Breast epithelium (tissue), 4 donors: ENCODE measurements at places on chromosomes 13 and 19. TPM values are rescaled to one million over a fixed set of nuclear protein-coding genes. Genes with fewer than 3 reads are reported as not detected.
A peak's percentile ranks its signal among the peaks of the same experiment; 100 is the strongest.

TUBB4A gene
- total RNA-seq: not detected

CLEC4G gene
- not detected for total RNA-seq

OLFM4 gene
- total RNA-seq: 0.32 TPM

KCNN4 gene
- total RNA-seq: 28.2 TPM

TMEM272 gene
- total RNA-seq: under 0.01 TPM

GPR12 gene
- total RNA-seq: 0.33 TPM

OR7D4 gene
- total RNA-seq: not detected

HSPB6 gene
- 81.9 TPM for total RNA-seq

CYSLTR2 gene
- total RNA-seq: 1.0 TPM

GPR18 gene
- 0.32 TPM for total RNA-seq

NOVA2 gene
- 0.59 TPM for total RNA-seq

ADGRE2 gene
- 9.8 TPM for total RNA-seq

KIR2DL4 gene
- total RNA-seq: 0.32 TPM

HAUS8 gene
- 6.7 TPM for total RNA-seq

KIR3DL1 gene
- total RNA-seq: not detected

LILRA1 gene
- total RNA-seq: 0.66 TPM

- DNase-seq: no peak
Observed at GRCh38 chr19:6719992-6720368, 470 bp downstream of the C3 start.

DNA sequence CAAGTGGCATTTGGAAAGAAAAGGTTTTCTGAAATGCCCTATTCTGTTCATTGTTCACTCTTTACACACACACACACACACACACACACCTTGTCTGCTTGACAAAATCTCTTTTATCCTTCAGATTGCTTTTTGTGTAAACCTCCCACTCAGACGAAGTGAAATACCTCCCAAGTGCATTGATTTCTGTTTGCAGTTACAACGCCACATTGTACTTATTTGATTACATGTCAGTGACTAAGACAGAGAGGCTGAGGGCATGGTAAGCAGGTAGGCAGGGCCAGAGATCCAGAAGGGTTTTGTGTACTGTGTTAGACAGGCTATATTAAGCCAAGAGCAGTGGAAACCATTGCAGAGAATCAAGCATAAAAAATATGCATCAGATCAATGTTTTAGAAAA lies 561.8 kb downstream of the GPC6 start:
- no peak for DNase-seq

GRCh38 chr13:32987462-32987861 lies 28.8 kb upstream of the KL start:
- no peak for DNase-seq

DNA sequence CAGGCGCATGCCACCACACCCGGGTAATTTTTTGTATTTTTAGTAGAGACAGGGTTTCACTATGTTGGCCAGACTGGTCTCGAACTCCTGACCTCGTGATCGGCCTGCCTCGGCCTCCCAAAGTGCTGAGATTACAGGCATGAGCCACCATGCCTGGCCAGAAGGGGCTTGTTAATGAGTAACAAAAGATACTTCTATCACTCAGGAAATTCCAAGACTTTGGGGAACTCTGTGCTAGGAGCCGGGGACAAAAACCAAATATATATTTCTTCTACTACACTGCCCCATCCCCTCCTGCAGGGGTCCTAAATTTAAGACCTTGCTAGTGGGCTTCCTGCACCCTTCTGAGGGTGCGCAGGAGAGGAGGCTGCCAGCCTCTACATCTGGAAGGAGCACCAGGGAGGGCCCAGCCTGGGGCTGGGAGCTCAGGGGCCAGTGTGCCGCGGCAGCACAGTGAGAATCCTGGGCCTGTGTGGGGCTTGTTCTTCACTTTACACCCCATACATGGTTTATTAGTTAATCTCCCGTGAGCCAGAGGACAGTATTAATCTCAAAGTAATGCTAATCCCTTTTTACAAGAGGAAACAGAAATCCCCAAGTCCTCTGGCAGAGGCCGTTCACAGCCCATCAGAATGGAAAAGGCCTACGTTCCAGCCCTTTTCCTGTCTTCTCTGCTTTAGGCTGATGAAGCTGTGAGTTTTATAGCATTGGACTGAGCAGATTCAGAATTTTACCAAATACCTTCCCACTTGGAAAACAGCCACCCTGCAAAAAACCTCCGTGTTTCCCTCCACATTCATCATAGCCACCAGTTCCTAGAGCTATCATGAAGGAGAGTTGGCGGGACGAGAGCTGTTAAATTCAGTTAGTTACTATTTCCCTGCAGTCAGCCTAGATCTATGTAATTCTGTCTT lies 44.4 kb upstream of the NPAS1 start:
- no peak for DNase-seq

DNA sequence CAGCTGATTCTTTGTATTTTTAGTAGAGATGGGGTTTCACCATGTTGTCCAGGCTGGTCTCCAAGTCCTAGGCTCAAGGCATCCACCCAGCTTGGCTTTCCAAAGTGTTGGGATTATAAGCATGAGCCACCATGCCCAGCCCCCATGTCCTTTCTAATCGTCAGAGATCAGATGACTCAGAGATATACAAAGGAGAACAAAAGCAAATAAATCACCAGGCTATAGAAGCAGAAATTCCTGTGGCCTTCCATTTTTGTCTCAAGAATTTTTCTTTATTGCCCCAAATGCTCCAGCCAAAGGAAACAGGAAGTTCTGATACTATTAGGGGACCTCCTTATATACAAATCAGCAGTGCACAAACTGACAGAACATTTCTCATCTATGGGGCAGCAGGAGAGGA lies 207.8 kb downstream of the RFC3 start:
- DNase-seq: no peak

DNA sequence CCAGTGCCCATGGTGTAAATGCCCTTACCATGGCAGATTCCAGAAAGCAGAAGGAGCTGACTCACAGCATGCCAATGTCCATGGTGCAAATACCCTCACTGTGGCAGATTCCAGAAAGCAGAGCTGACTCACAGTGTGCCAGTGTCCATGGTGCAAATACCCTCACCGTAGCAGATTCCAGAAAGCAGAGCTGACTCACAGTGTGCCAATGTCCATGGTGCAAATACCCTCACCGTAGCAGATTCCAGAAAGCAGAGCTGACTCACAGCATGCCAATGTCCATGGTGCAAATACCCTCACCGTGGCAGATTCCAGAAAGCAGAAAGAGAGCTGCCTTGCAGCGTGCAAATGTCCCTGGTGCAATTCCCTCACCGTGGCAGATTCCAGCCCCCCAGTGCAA lies 163.8 kb upstream of the SOX1 start:
- no peak for DNase-seq

DNA sequence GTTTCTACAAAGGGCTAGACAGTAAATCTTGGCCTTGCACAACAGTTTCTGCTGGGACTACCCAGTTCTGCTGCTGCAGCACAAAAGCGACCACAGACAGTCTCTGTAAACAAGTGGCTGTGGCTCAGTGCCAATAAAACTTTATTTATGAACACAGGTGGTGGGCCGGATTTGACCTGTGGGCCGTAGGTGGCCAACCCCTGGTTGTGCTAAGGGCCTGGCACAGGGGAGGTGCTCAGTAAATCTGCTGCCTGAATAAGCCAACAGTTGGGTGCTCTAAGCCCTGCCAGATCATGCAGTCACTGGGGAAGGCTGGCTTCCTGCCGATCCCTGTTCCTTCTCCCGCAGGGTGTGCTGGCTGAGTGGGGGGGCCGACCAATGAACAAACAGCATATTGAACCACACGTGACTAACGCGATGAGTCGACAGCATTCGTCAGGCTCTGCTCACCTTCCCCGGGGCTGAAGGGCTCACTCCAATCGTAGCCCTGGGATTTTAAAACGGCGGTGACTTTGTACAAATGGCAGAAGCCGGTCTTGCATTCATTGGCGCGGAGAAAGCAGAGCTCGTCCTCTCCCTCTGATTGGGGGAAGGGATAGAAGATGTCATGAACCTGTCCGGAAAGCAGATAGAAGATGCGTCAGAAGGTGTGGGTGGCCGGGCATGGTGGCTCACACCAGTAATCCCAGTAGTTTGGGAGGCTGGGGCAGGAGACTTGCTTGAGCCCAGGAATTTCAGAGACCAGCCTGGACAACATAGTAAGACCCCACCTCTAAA lies 24.3 kb upstream of the MYDGF start:
- peak; percentile 92 for DNase-seq

DNA sequence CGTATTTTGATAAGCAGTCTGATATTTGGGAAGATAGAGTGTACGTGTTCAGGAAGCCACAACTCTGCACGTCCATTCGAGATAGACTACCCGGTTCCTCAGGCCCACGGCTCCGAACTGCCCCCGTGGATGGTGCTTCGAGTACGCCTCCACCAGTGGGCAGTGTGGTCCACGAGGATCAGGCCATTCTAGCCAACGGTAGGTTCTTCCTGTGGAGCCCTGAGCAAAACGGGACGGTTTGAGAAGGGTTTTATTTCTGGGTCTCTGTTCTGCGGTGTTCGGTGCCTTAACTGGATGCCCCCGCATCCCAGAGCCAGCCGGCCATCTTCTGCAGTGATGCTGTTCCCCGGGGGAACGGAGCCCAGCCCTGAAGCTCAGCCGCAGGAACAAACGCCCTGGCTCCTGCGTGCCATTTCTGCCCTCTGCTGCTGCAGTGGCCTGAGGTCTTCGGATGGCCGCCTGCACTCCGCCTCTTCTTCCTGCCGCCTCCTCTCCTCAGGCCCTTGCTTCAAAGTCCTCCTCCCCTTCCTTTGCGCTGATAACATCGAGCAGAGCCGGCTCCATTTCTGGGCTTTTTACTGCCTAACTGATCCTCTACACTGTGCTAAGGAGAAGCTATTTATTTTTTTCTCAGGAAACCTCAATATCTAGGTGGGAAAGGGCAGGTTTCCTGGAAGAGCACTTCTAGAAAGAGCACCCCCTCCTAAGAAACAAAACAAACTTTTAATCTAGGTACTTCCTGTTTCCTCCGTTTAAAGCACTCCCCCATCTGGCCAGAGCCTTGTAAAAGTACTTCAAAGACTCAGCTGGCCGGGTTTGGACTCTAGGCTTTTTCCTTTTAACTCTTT lies 36.2 kb upstream of the SLC46A3 start:
- no peak for DNase-seq

DNA sequence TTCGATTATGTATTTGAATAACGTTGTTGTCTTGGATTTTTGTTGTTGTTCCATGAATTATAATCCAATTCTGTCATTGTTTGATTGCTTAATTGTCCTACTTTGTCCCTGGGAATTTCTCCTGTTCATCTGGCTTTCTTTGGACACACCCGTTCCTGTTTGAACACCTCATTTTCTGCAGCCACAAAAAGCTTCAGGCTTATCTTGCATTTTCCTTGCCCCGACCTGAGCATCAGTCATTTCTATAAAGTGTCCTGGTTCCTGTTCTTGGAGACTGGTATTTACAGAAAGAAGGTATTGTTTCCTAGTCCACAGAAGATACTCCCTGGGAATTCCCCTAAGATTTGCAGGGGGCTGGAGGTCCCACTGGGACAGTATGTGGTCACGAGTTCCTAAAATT lies 731.8 kb upstream of the ARGLU1 start:
- DNase-seq: no peak

- DNase-seq: no peak
Observed at GRCh38 chr19:35346193-35347052, 1.3 kb upstream of the FFAR1 start.

- no peak for DNase-seq
Observed at GRCh38 chr13:32745509-32745908, 159.3 kb downstream of the PDS5B start.

- no peak for DNase-seq
Observed at GRCh38 chr13:33099860-33100259, 83.6 kb downstream of the KL start.

- no peak for DNase-seq
Observed at GRCh38 chr13:49084961-49085360, 109.2 kb downstream of the FNDC3A start.

DNA sequence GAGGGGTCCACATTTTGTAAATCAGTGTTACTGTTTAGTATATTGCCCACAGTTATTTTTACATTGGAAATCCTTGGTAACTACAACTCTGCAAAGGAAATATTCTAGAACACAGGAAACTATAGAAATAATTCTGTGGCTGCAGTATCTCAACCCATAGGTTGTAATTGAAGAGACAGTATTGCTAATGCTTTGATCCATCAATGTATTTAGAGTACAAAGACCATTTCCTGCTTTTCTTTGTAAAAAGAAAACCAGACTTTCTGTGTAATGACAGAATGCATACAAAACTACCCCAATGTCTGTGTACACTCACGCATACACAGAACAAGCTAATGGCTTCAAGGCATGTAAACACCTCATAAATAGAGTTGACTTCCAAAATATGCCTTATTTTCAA lies 622.1 kb upstream of the ARGLU1 start:
- DNase-seq: no peak

DNA sequence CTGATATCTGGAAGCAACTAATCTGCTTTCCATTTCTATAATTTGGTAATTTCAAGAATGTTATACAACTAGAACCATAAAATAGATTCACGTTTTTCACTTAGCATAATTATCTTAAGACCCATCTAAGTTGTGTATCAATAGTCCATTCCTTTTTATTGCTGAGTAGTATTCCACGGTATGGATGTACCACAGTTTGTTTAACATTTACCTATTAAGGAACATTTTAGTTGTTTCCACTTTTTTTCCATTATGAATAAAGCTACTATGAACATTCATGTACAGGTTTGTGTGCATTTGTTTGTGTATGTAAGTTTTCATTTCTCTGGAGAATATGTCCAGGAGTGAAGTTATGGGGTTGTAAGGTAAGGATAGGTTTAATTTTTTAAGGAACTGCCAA lies 18.3 kb upstream of the ZNF112 start:
- no peak for DNase-seq

DNA sequence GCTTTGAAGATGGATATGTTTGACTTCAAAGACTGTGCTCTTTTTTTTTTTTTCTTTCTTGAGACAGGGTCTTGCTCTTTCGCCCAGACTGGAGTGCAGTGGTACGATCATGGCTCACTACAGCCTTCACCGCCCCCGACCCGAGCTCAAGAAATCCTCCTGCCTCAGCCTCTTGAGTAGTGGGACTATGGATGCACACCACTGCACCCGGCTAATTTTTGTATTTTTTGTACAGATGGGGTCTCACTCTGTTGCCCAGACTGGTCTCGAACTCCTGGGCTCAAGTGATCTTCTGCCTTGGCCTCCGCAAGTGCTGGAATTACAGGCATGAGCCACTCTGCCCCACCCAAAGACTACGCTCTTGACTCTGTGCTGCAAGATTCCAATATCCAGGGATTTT lies 50.4 kb downstream of the SPTBN4 start:
- DNase-seq: no peak

GRCh38 chr19:55495646-55496349 lies 7.6 kb downstream of the SSC5D start:
- DNase-seq: no peak

GRCh38 chr13:99386495-99386894 lies 79.3 kb upstream of the GPR183 start:
- DNase-seq: no peak
